ENCODE measurements at places on chromosomes 5 and 9.
A peak's percentile ranks its signal among the peaks of the same experiment; 100 is the strongest.

DNA sequence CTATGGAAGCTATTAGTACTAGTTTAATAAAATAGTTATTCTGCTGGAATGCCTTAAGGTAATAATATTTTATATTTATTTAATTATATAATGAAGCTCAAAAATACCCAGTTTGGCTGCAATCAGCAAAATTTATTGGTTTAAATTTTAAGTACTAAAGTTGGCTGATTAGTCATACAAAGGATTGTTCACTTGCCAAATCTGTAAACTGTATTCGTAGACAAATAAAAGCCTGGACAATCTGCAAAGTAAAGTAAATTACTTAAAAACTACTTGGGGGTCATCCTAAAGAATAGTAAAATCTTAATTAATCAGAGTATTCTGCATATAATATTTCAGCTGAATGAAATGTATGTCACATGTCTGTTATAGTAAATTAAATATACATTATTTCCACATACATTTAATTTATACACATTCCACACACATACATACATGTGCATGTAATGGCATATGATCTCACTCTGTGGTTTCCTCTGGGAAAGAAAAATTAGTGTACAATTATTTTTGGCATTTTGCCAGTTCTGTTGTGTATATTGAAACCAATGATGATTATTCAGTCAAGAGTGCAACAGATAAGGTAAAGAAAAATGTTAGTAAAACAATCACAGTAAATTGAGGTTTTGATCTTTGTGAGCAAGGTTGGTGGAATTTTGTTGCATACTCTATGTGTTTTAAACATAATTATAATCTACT, 455.9 kb downstream of the CDH9 start:
- no peak for DNase-seq

GRCh38 chr5:64273276-64273675, 107.6 kb downstream of the RNF180 start:
- no peak for DNase-seq

DNA sequence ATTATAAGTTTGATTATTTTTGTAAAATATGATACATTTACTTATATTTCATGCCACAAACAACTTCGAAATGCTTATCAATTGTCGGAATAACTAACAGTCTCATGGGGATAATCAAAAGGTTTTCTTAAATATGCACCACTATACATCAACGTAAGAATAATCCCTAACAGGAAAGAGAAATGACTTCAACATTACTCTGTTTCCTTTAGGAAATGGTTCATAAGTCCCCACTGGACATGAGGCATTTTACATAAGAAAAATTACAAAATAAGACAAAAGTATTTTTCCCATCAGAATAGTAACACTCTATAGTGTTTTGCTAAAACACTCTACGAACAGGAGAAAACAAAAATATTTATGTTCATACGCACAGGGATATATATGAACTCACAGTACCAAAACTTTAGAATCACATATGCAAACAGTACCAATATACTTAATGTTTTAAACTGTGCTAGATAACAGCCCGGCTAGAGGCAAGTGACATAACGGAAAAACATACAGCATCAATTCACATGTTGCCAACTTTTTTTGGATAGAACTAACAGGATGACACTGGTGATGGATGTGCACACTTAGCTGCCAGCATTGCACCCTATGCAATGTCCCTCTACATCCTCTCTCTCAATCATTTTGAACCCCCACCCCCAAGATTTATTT, 120.5 kb downstream of the NFIB start:
- no peak for DNase-seq

DNA sequence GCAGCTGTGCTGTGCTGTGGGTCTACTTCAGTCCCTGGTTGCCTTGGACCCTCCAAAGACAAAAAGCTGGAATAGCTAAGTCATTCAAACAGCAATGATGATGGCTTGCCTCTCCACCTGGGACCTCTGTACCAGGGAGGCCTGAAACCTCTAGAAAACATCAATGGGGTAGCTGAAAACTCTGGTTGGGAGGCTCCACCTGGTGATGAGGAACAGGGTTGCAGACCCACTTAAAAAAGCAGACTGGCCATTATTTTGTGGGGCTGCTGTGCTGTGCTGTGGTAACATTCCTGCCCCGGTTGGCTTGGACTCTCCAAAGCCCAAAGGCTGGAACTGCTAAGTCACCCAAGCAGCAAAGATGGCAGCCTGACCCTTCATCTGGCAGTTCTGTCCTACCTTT, 839.3 kb upstream of the ARRDC3 start:
- no peak for DNase-seq

DNA sequence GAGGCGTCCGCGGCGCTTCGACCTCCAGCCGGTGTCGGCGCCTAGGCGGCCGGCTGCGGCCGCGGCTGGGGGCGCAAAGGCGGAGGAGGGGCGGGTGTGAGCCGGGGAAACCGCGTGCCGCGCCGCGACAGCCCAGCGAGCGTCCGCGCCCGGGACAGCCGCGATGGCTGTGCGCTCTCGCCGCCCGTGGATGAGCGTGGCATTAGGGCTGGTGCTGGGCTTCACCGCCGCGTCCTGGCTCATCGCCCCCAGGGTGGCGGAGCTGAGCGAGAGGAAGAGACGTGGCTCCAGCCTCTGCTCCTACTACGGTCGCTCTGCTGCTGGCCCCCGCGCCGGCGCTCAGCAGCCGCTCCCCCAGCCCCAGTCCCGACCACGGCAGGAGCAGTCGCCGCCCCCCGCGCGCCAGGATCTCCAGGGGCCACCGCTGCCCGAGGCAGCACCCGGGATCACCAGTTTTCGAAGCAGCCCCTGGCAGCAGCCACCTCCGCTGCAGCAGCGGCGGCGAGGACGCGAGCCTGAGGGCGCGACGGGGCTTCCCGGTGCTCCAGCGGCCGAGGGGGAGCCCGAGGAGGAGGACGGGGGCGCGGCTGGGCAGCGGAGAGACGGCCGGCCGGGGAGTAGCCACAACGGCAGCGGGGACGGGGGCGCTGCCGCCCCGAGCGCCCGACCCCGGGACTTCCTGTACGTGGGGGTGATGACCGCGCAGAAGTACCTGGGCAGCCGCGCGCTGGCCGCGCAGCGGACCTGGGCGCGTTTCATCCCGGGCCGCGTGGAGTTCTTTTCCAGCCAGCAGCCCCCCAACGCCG, 605 bp downstream of the CHSY3 start:
- no peak for DNase-seq

DNA sequence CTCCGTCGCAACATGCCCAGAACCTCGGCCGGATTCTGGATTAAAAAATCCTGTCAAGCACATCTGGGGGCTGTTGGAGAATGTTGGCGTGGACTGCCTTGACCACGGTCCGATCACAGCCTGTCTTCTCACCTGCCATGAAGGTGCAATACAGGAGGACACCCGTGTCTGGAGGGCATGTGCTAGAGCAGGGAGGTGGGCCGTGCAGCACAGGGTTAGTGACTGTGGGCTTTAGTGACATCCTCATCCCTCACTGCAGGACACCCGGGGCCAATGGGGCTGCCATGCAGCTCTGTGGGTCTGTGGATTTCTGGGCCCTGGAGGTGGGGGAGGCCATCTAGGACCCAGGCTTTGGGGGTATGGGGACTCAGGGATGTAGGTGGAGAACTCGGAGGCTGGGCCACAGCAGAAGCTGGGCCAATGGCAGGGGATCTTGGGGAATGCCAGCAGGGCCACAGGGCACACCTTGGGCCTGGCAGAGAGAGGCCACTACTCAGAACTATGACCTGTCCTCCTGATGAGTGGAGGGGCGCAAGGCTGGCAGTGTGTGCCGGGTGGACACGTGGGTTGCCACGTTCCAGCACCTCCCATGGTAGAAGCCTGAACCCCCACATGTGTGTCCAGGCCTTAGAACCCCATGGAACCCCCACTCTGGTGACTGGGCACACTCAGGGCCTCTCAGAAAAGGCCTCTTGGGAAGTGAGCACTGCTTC, 23.3 kb downstream of the ZDHHC11B start:
- no peak for DNase-seq

- no peak for DNase-seq
Observed at GRCh38 chr5:29277642-29278041, 1915.8 kb upstream of the CDH6 start.

GRCh38 chr9:77978086-77978781, 53.4 kb downstream of the GNAQ start:
- no peak for DNase-seq

GRCh38 chr5:78804995-78805394, 156.4 kb upstream of the LHFPL2 start:
- no peak for DNase-seq

GRCh38 chr9:103296189-103296588, 301.1 kb downstream of the CYLC2 start:
- DNase-seq = no peak

DNA sequence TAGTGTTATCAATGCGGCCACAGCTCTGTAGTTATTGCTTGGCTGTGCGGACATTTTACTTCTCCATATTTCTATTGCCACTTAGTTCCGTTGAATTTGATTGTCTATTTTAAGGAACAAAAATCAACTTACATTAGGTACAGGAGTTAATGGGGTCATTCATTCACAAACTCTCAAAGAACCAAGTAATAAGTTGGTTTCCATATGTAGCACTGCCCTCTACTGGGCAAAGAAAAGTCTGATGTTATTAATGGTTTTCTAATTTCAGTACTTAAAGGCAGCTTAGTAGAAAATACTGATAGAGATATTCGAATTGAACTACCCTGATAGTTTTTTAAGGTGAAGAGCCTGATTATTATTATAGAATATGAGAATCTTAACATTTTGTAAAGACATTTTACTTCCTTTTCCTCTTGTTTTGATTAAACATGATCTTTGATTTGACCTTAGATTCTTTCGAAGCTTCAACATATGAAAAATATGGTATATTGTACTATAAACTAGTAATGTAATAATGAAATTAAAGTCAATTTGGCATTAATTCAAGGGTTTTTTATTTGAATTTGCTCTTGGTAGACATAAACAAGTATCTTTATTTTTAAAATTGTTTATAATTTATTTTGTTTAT, 119.5 kb upstream of the CTNND2 start:
- DNase-seq = peak; percentile 4

GRCh38 chr5:177041936-177042335, 19.4 kb downstream of the ZNF346 start:
- no peak for DNase-seq

DNA sequence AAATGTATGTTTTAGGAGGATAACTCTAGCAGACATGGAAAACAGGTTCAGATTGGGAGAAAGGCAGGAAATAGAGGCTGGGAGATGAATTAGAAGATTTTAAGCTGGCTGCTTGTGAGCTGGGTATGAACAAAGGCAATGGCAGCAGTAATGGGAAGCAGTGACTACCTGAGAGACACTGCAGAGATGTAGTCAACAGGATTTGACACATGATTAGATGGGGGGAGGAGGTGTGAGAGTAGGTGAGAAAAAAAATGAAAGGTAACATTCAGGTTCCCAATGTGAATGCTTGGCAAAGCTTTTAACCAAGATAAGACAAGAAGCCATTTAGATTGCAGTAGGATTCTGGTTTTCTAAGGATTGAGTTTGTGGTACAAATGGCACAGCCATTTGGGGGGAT, 22.8 kb upstream of the IFNE start:
- no peak for DNase-seq

- no peak for DNase-seq
Observed at GRCh38 chr5:116402235-116402634, 172.4 kb downstream of the SEMA6A start.

- DNase-seq = no peak
Observed at GRCh38 chr9:128340691-128341434, 536 bp downstream of the SLC27A4 start.

- DNase-seq = no peak
Observed at GRCh38 chr5:151694035-151694485, 7.3 kb upstream of the SPARC start.

GRCh38 chr5:88673253-88674105, 209.5 kb downstream of the MEF2C start:
- no peak for DNase-seq

DNA sequence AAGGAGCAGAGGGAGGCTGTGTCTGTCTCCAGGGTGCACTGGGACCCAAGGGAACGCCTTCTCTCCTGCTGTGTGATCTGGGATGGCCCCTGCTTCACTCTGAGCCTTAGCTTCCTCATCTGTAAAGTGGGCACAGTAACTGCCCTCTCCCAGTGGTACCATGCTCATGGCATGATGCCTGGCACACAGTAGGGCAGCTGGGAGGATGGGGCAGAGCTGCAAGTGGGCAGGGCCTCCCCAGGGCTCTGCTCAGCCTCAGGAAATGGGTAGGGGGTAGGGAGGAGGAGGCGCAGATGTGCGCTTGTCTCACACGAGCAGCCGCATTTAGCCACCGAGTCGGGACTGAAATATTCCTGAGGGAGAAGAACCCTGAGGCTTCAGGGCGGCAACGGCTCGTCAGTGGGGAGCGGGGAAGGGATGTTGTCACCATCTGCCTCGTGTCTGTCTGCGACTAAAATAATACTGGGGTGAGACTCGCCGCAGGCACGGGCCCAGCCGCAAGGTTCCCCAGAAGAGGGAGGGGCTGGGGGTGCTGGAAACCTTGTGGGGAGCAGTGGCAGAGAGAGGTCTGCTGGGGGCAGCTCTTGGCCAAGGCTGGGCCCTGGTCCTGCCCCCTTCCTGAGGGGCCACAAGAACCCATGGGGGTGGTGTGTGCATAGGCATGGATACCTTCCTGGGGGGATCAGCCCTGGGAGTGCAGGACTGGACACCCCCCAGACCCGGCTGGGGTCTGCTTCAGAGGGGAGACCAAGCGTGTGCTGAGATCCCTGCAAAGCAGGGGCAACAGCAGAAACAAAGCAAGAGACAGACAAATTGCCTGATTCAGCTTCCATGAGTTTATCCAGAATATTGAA, 55.2 kb upstream of the PSD2 start:
- DNase-seq = no peak

DNA sequence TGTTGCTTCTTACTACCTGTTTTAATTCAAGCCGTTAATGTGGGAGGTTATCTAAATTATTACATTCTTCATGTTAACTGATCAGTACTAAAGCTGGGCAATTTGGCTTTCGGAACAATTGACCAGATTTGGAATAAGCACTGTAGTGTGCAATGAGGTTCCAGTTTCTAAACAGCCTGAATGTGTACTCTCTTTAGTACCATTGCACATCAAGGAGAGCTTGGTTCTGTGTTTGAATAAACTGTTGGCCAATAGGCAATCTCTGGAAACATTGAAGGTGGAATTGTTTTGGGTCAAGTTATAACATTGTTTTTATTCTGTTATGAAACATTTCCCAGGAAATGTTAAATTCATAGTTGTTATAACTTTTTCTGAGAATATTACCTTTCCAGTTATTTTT, 105.2 kb downstream of the PBX3 start:
- DNase-seq = no peak

GRCh38 chr5:164188733-164189148, 683.3 kb downstream of the MAT2B start:
- DNase-seq = no peak

DNA sequence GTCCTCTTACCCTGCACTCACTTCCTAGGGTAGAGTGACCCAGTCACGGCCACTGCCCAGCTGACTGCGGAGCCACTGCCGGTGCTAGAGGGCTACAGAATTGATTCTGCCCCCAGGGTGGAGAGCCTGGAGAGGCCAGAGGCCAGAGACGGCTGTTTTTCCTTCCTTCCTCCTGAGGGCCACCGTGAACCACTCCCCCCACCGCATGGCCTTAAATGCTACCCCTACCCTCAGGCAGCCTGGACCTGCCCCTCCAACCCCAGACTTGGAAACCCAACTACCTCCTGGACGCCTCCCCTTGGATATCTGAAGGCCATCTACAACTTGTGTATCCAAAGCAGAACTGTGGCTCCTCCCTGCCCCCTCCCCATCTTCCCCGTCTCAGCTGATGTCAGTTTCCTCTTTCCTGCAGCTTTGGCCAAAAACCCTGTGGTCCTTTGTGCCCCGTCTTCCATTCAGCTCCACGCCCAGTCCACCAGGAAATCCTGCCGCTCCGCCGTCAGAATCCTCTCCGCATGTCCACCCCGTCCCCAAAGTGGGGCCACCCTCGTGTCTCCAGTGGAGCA, 16.3 kb downstream of the SH2D3C start:
- DNase-seq = no peak

Data from GM04503 (cell line).